ENCODE measurements at places on chromosomes 12 and 14.

GRCh38 chr12:104747330-104747729 lies 210.8 kb downstream of the SLC41A2 start:
- no peak for DNase-seq

GRCh38 chr12:26274441-26275312 lies 79.3 kb downstream of the SSPN start:
- DNase-seq: peak; percentile 44

GRCh38 chr14:92525322-92526095 lies 11.9 kb downstream of the RIN3 start:
- DNase-seq: no peak

GRCh38 chr12:50637870-50638481 lies 125.9 kb upstream of the ATF1 start:
- peak; percentile 48 for DNase-seq

GRCh38 chr14:55075628-55076175 lies 24.3 kb downstream of the MAPK1IP1L start:
- no peak for DNase-seq

GRCh38 chr12:32102234-32102633 lies 4.4 kb upstream of the BICD1 start:
- DNase-seq: no peak

- DNase-seq: no peak
Measured at GRCh38 chr12:52009081-52009751, 2.5 kb downstream of the TAMALIN start.

- no peak for DNase-seq
Measured at GRCh38 chr12:95790917-95791849, 619 bp upstream of the NTN4 start.

GRCh38 chr14:38547961-38548490 lies 292.1 kb upstream of the CLEC14A start:
- no peak for DNase-seq
